Lung (tissue), 17 donors: ENCODE measurements at places on chromosomes 2 and 18. TPM values are rescaled to one million over a fixed set of nuclear protein-coding genes. Genes with fewer than 3 reads are reported as not detected.
A peak's percentile ranks its signal among the peaks of the same experiment; 100 is the strongest.

DNA sequence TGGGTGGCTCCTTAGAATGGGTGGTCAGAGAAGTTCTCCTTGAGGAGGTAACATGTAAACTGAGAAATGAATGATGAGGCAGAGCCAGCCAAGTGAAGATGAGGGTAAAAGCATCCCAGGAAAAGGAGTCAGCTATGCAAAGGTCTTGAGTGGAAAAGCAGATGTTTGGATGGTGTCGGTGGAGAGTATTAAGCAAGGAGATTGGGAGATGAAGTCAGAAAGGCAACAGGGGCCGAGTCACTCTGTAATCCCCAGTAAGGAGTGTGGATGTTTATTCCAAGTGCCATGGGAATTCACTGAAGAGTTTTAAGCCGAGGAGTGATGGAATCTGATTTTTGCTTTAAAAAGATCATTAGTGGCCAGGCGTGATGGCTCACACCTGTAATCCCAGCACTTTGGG lies 3.4 kb upstream of the STAMBP start:
- no peak for DNase-seq

GRCh38 chr2:141647353-141647752 lies 483.5 kb downstream of the LRP1B start:
- no peak for DNase-seq

GRCh38 chr2:174259981-174260380 lies 11.6 kb upstream of the OLA1 start:
- DNase-seq, result peak; percentile 93

GRCh38 chr2:191675807-191676721 lies 1.9 kb upstream of the NABP1 start:
- DNase-seq, result peak; percentile 17

GRCh38 chr2:173354073-173354581 lies 545 bp upstream of the CDCA7 start:
- no peak for DNase-seq

DNA sequence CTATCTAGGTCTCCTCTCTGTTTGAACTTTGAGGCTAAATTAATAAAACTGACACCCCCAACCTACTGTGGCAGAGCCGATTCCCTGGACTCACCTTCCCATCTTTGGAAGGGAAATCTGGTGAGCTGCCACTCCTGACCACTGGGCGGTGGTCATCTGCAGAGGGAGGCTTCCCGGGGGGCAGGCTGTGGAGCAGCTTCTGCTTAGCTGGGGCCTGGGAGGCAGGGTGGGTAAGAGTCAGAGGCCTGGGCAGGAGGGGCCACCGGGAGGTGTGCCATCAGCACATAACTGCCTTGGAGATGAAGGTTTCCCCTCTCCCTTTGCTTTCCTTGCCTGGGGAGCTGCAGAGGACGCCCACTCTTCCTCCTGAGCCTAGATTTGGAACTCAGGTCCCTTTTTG lies 2.3 kb upstream of the NPPC start:
- DNase-seq, result no peak

- DNase-seq, result peak; percentile 91
These were observed 188.1 kb downstream of the ZEB2 start for GRCh38 chr2:144331674-144332355.

DNA sequence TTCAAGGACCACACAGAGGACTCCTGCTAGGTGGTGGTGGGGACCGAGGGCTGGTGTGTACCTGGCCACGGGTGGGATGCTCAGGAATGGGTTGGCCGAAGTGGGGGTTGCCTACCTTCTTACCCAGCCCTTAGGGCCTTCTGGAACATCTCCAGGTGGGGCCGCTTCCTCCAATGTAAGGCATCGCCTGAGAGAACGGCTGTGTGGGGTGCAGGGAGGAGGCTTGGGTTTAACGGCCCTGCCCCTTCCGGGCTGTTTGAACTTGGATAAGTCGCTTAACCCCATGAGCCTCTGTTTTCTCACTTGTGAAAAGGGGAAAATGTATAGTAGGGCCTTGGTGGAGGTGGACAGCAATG lies 35.0 kb downstream of the EMILIN2 start:
- DNase-seq, result no peak

GRCh38 chr2:142190805-142191204 lies 60.0 kb upstream of the LRP1B start:
- no peak for DNase-seq

GRCh38 chr18:79899609-79900445 lies 51.6 kb downstream of the SLC66A2 start:
- no peak for DNase-seq

- peak; percentile 90 for DNase-seq
These were observed 31.4 kb downstream of the COLEC11 start for GRCh38 chr2:3626118-3626811.

DNA sequence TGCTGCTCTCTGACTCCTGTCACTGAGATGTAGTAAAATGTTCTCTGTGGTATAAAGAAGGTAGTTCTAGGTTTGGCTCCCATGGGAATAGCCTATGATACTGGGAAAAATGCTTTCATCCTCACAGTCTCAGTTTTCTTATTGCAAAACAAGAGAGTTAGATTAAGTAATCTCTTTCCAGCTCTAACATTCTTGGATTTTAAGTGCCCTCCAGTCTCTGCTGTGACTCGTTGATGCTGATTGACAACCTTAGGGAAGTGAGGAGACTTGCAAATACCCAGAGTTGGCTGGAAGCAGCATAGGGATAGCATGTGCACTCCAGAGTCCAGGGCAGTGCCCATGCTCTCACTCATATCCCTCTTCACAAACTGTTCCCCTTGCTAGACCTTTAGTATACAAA lies 534.9 kb downstream of the SLC4A3 start:
- peak; percentile 35 for DNase-seq

GRCh38 chr18:3916082-3916481 lies 466.1 kb downstream of the TGIF1 start:
- no peak for DNase-seq

GRCh38 chr2:127762846-127763245 lies 48.1 kb downstream of the WDR33 start:
- DNase-seq, result no peak

- peak; percentile 65 for DNase-seq
These were observed 45.3 kb downstream of the ACAA2 start for GRCh38 chr18:49768051-49768391.

- DNase-seq, result no peak
These were observed 20.6 kb upstream of the DSG4 start for GRCh38 chr18:31356025-31356424.

- no peak for DNase-seq
These were observed 128.4 kb upstream of the CDH7 start for GRCh38 chr18:65622436-65622835.

CCDC88A gene
- total RNA-seq, result 74.7 TPM

PRKAG3 gene
- not detected for total RNA-seq

REG3A gene
- total RNA-seq, result not detected

VPS54 gene
- 49.3 TPM for total RNA-seq

BOLL gene
- not detected for total RNA-seq

SLC9A2 gene
- total RNA-seq, result 0.06 TPM

L3MBTL4 gene
- 16.3 TPM for total RNA-seq

HOXD13 gene
- not detected for total RNA-seq
